ENCODE measurements at places on chromosomes 3 and 15. TPM values are rescaled to one million over a fixed set of nuclear protein-coding genes. Genes with fewer than 3 reads are reported as not detected.

- no peak for DNase-seq
These were observed 43.2 kb downstream of the SLC6A20 start for GRCh38 chr3:45753095-45753494.

GRCh38 chr3:152230370-152230769 is 38.4 kb upstream of the MBNL1 start:
- no peak for DNase-seq

DNA sequence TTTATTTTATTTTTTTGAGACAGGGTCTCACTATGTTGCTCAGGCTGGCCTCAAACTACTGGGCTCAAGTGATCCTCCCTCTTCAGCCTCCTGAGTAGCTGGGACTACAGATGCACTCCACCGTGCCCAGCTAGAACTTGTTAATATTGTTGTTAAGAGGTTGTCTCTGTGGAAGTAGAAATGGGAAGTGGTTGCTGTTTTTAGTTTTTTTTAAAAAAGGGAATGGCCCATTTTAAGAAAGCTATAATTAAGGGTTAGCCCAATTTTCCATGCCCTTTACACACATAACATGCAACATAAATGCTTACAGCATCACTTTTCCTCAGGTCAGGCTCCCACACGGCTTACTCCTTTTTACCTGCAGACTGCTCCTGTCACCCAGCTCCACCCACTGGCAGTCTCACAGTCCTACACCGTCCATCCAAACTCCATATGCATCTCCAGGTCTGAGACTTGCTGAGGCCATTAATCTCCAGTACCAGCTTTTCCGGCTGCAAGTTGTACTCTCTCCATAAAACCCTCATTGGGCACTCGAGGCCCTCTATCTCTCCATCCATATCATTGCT is 19.8 kb downstream of the MORC1 start:
- peak; percentile 33 for DNase-seq

- DNase-seq = peak; percentile 31
These were observed 1455.9 kb downstream of the SI start for GRCh38 chr3:163622384-163622783.

- no peak for DNase-seq
These were observed 102.9 kb downstream of the CACNA1D start for GRCh38 chr3:53597136-53597915.

DNA sequence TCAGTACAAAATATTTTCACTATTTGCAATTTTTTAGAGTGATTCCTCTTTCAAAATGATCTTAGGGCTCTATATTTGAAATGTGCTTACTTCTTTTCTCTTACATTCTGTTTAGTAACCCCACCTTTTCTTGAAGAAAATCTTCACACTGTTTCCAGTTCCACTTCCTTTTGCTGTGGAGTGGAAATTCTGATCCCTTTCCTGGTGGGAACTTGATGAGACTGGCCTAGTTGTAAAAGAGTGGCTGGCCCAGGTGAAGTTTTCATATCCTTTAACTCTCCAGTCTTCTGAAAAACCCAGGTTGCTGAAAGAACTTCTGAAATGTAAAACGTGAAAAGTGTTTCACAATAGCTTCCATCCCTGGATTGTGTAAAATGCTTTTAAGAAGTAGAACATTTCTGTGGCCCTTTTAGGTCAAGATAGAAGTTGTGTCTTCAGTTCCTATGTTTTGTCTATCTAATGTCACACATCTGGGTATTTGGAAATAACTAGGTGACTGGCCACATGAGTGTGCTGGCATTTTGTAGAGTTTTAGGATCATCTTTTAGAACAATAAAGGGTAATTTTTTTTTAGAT is 84.8 kb upstream of the LRIG1 start:
- DNase-seq = no peak

DNA sequence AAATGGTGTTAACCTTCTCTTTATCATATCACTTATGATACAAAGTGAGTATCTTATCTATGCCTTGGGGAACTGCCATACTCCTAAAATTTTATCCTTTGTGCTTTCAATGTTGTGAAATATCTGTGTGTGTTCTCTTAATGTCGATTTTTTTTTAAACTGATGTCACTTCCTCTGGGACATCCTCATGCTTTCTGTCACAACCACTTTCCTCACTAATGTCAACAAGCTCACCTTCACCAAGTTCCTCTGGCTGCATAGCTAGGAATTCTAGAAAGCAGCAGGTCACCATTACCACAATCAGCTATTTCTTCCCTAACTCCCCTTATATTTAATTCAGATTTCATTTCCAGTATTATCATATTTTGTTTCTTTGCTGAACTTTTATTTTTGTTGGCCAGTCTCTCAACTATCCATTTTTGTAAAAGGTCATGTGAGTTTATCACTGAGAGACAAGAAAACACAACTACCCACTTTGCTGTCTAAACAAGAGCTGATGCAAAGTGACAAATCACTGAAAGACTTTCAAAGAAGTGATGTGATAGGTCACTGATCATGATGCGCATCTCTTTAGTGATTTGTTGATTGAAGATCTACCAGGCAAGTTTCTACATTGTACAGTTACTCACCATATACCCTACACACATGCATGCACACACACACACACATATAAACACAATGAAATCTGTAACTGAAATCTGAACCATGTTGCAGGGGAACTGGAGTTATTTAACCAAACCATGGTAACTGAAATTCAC is 369.0 kb downstream of the ULK4 start:
- DNase-seq = no peak

DNA sequence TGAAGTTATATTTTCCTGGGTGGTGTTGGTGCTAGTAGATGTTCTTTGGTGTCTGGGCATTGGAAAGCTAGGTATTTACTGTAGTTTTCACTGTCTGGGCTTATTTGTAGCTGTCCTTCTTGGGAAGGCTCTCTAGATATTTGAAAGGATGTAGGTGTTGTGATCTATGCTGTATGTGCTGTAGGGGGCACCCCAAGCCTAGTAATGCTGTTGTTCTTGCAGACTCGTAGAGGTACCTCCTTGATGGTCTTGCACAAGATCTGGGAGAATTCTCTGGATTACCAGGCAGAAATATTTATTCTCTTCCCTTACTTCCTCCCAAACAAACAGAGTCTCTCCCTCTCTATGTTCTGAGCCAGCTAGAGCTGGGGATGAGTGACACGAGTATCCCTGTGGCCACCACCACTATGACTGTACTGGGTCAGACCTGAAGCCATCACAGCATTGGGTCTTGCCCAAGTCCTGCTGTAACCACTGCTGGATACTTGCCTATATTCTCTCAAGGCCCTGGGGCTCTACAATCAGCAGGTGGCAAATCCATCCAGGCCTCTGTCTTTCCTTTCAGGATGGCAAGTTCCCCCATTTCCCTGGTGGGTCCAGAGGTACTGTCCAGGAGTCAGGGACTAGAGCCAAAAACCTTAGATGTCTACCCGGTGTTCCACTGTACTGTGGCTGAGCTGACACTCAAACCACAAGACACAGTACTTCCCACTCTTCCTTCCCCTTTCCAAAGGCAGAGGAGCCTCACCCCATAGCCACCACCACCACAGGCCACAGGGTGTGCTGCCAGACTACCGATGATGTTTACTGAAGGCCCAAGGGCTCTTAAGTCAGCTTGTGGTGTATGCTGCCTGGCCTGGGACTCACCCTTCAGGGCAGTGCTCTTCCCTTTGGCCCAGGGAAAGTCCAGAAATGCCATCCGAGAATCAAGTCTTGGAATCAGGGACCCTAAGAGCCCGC is 195.2 kb upstream of the DPPA4 start:
- peak; percentile 69 for DNase-seq

GRCh38 chr3:69290006-69290405 is 95.9 kb downstream of the FRMD4B start:
- DNase-seq = no peak

- DNase-seq = no peak
These were observed 102.8 kb downstream of the IL12A start for GRCh38 chr3:160091441-160091840.

DNA sequence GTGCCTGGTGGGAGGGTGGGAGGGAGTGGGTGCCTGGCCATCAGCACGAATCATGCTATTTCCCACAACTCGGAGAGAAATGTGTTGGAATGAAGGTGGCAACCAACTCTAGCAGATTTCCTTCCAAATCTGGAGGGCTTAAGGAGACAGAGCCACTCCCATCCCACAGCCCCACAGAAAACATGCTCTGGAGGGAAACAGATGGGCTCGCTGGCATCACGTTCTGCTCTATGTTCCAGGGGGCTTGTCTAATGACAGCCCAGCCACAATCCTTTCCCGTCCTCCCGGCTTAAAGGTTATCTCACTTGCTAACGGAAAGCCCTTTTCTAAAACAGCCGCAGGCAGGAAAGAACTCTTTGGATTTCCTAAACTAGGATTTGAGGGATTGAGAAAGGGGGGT is 65.3 kb downstream of the ADAMTS17 start:
- DNase-seq = no peak

GRCh38 chr3:111072031-111072921 is 660 bp downstream of the NECTIN3 start:
- DNase-seq = peak; percentile 56

DNA sequence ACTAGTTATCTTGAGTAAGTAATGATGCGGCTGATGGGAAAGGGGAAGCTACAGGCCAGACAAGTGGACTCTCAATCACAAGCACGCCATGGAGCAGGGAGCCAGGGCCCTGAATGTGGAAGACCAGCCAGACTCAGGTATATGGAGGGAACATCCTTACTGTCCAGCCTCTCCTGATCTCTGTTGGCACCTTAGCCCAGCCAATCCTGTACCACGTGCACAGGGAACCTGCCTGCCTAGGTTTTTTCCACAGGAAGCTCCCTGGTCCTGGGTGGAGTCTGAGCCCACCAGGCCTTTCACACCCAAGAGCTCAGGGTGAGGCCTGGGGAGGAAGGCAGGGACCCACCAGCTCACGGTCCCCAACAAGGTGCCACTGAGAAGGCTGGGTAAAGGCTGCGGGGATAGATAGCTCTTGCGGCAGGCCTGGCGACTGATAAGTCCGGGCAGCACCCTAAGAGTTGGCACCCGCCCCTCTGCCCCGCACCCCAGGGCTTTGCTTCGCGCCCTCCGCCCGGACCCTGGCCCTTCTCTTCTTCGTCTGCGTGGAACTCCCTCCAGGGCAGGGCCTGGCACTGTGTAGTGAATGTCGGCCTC is 933 bp upstream of the APEH start:
- DNase-seq = no peak

DNA sequence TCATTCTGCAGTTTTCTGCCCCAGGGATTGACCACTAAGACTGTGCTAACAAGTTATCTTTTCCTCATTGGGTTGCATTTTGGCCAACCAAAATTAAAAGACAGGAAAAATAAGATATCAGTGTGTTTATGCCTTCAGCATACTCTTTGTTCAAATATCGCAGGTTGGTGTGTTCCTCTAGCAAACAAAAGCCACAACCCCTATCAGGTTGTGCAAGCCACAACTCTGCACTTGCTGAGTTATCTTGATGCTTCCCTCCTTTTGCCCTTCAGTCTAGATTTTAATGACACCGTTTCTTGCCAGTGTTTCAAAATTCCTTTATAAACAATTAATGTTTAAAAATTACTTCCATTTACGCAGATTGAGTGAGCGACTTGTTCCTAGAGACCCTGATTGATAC is 1164.2 kb downstream of the NSUN3 start:
- no peak for DNase-seq

DNA sequence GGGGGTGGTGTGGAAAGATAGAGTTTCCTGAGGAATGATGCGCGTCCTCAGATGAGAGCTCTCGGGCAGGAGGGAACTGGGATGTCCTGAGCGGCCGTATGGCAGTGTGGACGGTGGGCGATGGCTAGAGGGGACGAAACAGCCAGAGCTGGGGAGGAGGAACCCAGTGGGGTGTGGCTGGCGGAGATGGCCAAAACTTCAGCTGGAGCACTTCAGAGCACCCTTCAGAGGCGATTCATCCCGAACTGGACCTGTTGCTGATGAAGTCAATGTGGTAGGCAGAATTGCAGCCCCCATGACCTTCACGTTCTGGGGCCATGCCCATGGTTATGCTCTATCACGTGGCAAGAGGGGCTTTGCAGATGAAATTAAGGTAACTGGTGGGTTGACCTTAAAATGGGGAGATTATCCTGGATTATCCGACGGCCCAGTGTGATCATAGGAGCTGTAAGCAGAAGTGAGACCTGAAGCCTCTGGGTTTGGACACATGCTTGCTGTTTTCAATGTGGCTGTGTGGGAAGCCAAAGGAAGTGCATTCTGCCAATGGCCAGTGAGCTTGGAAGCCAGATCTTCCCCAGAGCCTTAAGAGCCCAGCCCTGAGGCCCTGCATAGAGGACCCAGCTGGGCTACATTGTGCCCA is 52.3 kb downstream of the ATP1B3 start:
- no peak for DNase-seq

DNA sequence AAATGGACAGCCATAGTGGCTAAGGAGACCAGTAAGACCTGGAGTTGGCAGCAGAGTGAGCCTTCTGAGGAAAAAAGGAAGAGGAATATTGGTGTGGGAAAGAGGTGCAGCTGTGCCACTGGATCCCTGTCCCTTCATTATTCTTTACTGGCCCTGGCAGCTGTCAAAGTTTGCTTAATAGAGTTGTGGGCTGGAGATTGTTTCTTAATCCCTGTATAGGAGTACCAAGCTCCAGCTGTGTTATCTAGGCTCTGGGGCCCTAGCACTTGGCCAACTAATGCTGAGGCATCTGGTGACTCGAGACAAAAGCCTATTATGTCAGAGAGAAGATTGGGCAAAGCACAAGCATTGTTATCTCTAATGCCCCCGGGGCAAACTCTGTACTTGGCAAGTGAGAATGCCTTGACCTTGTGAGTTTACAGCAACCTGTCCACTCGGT is 61.4 kb downstream of the ZNF609 start:
- DNase-seq = no peak

DNA sequence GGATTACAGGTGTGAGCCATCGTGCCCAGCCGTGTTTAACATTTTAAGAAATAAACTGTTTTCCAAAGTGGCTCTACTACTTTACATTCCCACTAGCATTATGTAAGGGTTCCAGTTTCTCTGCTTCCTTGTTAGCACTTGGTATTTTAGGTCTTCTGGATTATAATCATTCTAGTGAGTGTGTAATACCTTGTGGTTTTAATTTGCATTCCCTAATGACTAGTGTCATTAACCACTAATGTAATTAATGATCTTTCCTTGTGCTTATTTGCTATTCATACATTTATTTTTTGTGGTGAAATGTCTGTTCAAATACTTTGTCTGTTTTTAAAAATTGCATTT is 30.7 kb downstream of the ARIH2 start:
- DNase-seq = no peak

GRCh38 chr3:83523470-83524073 is 1435.2 kb upstream of the CADM2 start:
- peak; percentile 73 for DNase-seq

GRCh38 chr3:126851934-126852333 is 131.0 kb upstream of the PLXNA1 start:
- no peak for DNase-seq

- DNase-seq = no peak
These were observed 336.7 kb upstream of the ZNF717 start for GRCh38 chr3:76122007-76122406.

Gene ARL14
- total RNA-seq = 0.31 TPM

Gene CA12
- total RNA-seq = 237 TPM

Gene CRYBG3
- total RNA-seq = 20.7 TPM

Gene PLSCR2
- 1.4 TPM for total RNA-seq

Gene MKRN2OS
- total RNA-seq = 1.7 TPM

Gene BCL2A1
- total RNA-seq = 2.4 TPM

Gene SH3BP5
- 109 TPM for total RNA-seq

Gene GOLGA8O
- 2.5 TPM for total RNA-seq

Gene CILP
- total RNA-seq = 1.5 TPM
